ENCODE measurements at places on chromosomes 2 and 18.
A peak's percentile ranks its signal among the peaks of the same experiment; 100 is the strongest.

DNA sequence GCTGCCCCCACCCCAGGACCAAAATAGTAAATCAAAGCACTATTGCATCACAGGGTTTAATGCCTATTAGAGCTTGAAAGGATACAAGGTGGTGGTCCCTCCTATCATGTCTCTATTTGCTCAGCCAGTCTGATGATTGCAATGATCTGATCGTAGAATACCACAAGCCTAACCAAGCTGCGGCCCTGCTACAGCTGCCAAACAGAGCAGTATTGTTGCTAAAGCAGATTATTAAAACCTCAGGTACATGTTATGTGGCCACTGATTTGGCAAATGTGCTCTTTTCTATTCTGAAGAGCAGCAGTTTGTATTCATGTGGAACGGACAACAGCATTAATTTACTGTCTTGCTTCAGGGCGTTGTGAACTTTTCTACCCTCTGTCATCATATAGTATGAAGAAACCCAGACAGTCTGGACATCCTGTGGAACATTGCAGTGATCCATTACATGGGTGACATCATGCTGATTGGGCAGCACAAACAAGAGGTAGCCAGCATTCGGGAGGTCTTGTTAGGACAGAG, 8.4 kb upstream of the VAPA start:
- DNase-seq: no peak

- DNase-seq: no peak
Measured at GRCh38 chr2:118457951-118458350, 369.7 kb downstream of the INSIG2 start.

DNA sequence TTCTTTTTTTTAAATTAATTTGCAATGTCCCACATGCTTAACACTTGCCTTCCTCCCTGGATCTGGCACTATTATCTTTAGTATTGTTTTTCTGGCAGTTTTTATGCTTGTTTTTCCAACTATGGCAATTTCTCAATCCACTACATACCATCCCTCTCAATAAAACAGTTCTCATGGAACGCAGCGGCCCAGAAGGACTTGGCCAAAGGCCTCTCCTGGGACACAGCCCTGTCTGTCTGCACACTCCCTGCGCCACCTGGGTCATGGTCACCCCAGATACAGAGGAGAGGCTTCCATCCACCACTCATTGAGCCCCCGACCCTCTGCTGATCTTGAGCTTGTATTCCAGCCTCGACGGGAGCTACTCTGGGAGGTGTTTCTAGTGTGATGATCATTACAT, 91.2 kb downstream of the TWIST2 start:
- no peak for DNase-seq

DNA sequence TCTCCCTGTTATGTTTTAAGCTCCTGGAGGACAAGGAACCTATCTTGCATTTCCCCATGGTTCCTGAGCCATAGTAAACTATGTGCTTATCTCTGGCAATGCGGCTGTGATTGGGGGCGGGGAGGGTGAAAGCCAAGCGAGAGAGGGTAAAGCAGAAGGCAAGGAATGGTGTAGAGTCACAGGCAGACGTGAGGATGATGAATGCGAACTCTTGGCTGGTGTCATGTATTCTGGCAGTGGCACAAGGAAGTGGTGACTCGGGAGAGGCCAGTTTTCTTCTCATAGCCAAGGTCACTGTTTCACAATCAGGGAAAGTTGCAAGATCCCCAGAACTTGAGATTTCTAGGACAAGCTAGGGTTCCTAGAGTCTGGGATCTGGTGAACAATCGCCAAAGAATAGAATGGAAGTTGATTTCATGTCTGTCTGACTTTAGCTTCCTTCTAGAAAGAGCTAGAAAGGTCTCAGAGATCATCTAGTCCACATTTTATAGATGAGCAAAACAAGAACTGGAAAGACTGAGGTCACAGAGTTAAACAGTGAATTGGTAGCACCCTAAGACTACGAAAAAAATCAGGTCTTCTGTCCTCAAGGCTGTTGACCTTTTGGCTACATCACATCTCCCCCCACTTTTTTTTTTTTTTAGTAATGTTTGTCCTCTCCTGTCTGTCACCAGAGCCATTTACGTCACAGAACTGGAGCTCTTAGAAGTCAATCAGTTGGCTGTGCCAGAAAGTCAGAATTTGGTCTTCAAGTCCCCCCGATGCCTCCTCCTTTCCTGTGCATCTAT, 137.0 kb downstream of the BCL11A start:
- DNase-seq: no peak

DNA sequence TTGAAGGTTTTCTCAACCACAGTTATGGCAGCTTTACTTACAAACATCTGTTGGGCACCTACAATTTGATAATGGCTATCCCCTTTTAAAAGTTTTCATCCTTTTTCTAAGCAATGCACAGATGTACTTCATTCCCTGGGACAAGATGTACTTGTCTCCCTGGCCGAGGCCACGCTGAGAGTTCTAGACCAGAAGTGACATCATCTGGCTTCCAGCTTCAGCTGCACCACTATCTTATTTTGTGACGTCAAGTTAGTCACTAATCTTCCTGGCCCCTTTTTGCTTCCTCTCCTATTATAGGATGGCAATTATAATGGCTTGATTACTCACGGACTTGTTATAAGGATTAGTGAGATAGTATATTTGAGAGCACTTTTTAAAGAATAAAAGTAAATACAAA, 386.4 kb downstream of the BCL11A start:
- DNase-seq: no peak

DNA sequence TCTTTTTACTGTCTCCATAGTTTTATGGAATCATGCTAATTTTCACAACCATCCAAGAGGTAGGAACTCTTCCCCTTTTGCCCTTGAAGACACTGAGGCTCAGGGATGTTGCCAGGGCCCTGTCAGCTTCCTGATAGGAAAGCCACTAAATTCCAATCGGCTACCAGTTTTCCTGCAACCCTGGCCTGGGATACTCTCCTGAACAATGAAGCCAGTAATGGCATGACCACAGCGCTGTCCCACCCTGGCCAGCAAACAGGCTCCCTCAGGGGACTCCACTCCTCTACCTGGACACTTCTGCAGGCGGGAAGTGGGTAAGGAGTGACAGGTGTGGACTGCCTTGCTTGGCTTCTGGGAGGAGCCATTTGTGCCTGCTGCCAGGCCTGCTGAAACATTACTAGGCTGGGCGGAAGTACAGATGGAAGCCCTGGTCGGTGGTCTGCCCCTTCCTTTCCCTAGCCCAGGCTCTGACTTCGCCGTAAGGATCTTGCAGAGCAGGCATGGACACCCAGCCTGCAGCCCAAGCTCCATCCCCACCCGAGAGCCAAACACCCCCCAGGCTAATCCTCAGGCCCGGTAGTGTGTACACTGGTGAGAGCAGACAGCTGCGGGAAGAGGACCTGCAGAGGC, 78.8 kb upstream of the SMAD2 start:
- no peak for DNase-seq

- no peak for DNase-seq
Measured at GRCh38 chr2:166573391-166573790, 79.3 kb upstream of the SCN7A start.

DNA sequence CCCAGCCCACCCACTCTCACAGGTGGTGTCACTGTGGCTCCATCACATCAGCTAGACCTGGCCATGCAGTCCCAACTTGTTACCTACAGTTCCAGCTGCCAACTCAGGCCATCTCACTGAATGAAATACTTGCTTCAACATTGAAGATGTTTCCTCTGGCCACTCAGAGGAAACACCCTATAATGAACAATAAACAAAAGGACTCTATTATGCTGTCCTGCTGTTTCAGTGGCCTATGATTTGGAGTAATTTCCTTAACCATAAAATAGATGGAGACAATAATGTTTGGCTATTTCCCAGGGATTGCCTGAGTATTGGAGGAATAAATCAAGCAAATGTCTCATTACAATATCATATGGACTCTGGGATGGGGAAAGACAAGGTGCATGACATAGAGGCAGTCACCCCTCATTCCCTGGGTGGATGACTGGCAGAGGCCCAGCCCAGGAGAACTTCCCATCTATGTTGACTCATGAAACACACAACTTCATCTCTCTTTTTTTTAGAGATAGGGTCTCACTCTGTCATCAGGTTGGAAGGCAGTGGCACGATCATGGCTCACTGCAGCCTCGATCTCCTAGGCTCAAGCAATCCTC, 134.4 kb downstream of the TGIF1 start:
- DNase-seq: no peak

DNA sequence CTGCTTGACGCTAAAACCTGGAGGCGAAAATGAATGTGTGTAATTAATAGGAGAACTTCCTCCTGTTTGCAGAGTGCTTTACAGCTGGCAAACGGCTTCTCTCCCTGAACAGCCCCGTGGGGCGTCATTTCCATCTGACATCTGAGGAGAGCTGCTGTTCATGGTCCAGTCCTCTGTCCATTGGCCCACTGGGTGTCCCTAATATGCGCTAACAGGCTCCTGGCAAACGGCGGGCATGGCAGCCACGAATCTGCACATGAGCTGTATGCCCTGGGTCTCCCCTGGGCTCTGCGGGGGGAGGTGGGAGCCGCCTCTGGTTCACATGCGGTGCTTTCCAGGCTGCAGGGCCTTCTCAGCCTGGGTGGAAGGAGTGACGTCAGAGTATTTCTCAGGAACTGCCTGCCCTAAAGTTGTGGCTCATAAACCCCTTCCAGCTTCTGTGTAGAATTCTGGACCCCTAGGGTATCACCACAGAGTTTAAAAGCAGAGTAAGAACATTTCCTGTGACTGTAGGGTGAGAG, 73.2 kb downstream of the LRRFIP1 start:
- peak; percentile 71 for DNase-seq

DNA sequence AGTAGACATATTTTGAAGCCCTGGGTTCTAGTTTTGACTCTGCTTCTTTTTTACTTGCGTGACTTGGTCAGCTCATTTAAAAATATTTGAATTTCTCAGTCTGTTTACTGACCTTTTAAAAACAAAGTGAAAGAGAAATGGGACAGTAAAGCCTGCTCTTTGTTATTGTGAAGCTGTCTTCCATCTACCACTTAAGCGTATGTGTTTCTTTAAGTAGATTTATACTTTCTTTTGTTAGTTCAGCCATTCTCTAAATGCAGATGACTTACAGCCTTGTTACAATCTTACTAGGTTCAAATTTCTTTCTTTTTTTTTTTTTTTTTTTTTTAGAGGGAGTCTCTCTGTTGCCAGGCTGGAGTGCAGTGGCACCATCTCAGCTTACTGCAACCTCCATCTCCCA, 79.5 kb downstream of the UBR3 start:
- no peak for DNase-seq

DNA sequence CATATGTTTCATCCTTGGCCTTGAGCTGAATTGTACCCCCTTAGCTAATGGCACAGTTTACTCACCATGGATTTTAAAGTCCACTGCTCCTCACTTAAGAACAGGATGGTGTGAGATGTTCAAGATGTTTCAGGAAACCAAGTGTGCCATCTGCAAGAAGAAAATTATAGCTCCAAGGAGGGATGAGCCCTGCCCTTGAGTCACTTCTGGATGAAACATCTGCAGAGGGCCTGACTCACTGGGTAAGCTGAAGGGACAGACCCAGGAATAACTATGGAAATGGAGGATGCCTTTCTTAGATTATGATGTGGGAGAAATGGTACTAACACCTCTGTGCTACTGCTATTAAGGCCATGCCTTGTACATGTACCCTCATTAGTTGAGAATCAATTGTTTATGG, 6.4 kb downstream of the MARS2 start:
- DNase-seq: no peak

GRCh38 chr2:240819126-240819857, 727 bp downstream of the KIF1A start:
- no peak for DNase-seq

DNA sequence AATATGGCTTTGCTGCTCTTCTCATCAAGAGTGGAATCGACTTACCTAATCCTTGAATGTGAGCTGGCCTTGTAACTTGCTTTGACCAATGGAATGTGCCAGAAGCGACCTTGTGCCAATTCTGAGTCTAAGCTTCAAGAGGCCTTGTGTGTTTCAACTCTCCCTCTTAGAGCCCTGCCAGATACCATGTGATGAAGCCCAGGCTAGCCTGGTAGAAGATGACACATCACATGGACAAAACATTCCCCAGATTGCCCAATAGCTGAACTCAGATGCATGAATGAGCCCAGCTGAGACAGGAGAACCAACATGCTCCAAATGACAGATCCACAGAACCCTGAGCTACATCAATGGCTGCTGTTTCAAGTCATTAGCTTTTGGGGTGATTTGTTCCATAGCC, 4.2 kb upstream of the KLHL14 start:
- no peak for DNase-seq

DNA sequence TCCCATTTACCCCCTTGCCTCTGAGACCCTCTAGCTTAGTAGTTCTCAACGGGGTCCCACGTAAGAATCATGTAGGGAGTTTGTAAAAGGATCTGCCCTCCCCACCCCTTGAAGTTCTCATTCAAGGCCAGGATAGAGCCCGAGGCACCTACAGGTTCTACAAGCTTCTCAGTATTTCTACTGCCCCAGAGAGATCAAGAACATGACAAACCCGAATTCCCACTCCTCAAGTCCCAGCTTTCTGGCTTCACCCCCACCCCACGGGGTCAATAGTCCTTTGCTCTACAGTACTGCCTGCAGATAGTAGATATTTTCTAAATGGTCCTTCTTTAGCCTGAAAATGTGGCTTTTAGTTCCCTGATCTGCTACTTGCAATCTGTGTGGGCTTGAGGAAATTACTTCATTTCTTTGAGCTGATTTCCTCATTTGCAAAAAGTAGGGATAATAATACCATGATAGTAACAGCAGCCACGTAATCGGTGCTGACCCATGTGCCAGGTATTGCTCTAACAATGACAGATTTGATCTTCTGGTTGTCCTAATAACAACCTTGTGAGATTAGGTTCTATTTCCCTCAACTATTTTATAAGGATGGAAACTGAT, 7.1 kb downstream of the CIB4 start:
- DNase-seq: no peak

- DNase-seq: no peak
Measured at GRCh38 chr2:237053066-237053465, 32.6 kb upstream of the COPS8 start.

- no peak for DNase-seq
Measured at GRCh38 chr2:134536296-134536695, 182.5 kb downstream of the TMEM163 start.

DNA sequence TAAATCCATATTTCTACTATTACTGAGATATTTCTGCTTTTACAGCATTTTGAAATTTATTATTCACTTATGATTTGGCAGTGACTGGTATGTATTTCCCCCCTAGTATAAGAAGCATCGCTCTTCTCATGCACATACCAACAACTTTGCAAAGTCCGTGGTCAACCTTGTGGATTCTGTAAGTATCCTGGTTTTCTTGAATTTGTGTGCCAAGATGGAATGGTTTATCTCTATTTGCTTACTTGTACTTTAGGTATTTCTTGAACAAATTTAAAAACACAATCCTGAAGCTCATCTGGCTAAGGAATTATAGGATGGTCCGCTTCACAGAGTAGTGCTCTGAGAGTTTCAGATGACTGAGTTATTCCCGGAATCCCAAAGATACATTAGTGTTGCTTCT, 85.0 kb upstream of the FAM237A start:
- DNase-seq: no peak

DNA sequence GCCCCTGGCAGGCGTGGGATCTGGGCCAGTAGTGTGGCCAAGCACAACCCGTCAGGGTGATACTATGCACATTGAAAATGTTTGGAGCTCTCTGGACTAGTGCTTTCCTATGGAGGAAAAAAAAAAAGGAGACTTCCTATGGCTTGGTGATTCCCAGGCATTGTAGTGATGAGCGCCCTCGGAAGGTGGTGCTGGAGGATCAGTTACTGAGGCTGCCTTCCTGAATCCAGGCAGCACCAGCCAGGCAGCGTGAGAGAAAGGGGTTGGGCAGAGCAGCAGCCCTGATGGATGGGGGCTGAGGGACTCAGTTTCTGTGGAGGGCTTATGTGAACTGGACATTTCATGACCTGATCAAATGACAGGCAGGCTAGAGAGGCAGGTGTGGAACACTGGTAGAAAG, 70.9 kb downstream of the CHRNA1 start:
- no peak for DNase-seq

GRCh38 chr2:5322396-5322795, 369.8 kb upstream of the SOX11 start:
- no peak for DNase-seq

Measured in NCI-H1417 treated with DMSO at 0.1 percent for 48 hours (cell line).